Tibial artery (tissue), 4 donors: ENCODE measurements at places on chromosomes 6 and 20.

- DNase-seq: no peak
Measured at GRCh38 chr6:135680964-135681913, 170.3 kb upstream of the PDE7B start.

DNA sequence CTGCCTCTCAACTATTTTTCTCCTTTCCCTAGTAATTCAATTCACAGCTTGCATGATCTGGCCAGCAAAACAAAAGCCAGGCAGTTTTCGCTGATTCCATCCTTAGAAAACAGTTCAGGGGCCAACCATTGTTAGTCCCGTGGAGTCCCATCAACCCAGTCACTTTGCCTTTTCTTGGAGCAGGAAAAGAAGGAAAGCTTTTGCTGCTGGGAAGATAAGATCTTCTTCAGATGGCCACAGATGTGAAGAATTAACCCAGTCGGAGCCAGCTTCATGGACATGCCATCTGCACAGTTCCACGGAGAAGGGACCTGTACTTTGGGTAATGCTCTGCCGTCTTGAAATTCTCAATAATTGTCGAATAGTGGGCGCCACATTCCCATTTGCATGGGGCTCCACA, 76.9 kb upstream of the TSHZ2 start:
- DNase-seq: no peak

DNA sequence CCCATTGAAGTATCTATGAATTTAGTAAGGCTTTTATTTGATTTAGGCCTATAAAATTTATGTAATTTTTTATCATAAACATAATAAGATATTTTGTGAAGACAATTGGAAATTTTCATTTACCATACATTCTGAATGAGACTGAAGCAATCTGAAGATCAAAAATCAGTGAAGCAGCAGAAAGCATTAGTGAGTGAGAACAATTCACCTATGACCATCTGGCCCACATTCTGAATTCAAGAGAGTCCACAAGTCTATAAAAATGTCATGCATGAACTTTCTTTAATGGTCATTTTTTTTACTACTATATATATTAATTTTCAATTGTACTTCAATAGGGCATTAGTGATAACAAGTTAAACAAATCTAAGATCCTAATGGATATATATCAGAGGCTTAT, 1026.6 kb upstream of the MAP3K7 start:
- DNase-seq: no peak

DNA sequence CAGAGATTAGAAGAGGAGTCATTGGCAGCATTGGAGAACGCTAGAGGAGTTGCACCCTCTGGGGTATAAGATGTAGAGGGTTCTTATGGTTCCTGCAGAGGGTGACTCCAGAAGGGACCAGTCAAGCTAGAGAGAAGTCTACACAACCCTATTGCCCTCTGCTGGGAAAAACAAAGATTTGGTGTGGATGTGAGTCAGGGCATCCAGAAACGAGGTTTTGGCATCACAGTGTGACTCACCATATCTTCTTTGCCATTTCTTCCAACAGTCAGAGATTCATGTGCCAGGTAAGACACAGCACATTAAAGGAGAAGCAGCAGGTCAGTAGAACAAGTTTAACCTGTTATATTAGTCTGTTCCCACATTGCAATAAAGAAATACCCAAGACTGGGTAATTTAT, 598.8 kb downstream of the MAFB start:
- DNase-seq: no peak

- DNase-seq: no peak
Measured at GRCh38 chr20:22584922-22585785, 782 bp upstream of the FOXA2 start.

DNA sequence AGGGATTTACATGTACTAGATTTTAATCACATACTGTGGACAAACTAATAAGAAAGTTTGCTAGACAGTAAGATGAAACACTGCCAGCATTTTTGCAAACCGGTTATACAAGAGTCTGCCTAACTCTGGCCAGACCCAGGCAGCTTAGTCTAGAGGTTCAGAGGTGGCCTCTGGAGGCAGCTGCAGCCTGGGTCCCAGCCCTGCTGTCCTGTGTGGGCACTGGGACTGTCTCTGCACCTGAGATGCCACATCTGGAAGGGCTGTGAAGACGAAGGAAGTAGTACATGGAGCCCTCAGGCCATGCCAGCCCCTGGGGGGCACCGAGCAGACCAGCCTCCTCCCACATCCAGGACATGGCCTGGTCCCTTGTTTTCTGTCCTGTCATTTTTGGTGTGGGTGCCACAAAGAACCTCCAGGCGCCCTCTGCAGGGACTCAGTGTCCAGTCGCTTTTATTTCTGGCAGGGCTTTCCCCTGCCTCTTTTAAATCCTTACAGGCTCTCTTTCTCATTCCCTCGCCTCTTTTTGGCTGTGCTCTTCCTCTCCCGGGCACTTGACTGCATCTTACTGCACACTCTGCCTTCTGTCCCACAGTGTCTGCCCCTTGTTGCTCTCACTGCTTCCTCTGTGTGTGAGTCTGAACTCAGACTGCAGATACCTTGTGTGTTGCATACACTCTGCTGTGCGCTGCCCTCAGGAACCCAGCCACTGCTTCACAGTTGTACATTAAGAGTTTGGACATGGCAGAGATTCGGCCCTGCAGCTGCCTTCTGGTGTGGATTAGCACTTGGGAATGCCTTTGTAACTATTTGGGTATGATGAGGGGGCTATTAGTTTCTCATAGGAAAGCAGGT, 216.7 kb downstream of the ZDHHC14 start:
- peak; percentile 61 for DNase-seq

- no peak for DNase-seq
Measured at GRCh38 chr20:24761220-24762065, 187.6 kb upstream of the CST7 start.

GRCh38 chr6:104409913-104410312, 449.8 kb downstream of the HACE1 start:
- DNase-seq: no peak

DNA sequence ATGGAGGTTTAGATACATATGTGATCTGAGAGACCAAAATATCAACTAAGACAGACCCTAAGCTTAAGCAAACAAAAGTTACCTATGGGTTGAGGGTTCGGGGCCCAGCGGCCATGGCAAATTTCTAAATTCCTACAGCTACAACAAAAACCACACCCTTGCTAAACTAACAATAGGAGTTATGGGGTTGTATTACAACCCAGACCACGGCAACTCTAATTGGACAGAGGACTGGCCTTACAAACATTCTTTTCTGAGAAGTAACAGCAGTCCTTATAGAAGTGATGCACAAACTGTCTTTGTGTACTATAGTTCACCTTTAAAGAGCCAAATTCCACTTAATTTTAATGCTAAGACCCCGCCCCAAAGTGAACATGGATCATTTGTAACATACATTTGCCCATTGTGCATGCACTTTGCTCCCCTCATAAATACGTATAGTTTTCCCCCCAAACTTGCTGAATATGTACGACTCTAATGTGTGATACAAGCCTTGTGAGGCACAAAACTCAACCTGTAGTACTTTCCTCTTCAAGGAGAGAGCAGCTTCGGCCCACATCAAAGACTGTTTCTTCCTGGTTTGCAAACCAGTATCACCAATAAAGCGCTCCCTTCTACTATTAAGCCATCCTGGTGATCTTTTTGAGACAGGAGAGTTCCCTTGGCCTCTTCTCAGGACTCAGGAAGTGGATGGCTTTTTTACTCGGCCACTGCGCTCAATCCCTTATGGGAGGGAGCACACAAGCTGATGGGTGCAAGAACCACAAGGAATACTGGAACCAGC, 25.6 kb upstream of the MBOAT1 start:
- no peak for DNase-seq

- DNase-seq: no peak
Measured at GRCh38 chr6:45116714-45117410, 211.3 kb upstream of the RUNX2 start.

DNA sequence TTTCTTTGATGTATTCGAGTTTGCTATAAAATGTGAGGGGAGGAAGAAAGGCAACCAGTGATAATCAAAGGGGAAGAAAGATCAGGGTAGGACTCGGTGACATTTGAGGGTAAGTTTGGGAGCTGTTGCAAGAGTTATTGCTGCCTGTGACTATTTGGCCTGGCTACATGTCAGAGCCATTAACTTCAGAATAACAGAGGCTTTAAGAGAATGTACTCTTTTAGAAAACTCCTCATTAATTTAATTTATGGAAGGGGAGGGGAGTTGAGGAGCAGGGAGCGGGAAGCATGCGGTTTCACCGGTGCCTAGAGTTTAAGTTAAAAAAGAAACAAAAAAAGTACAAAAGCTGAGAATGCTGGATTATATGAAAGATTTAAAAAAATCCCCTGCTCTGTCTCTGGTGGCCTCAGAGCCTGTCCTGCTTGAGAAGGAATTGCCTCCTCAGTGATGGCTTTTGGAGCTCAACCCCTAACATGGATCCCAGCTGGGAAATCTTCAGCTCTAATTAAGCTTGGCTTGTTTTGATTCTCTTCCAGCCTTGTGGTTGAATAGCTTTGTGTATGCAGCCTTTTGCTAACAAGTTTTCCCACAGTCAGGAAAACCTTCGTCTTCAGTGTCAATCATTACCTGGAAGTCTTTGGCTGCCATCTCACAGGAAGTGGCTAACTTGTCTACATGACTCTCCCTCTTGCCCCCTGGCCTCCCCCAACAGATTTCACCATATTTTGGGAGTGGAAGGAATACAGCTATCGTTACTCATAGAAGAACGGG, 238.2 kb downstream of the SOX4 start:
- no peak for DNase-seq
